Astrocyte (in vitro differentiated cells and primary cell): ENCODE measurements at places on chromosomes 1 and 21. TPM values are rescaled to one million over a fixed set of nuclear protein-coding genes. Genes with fewer than 3 reads are reported as not detected.

DNA sequence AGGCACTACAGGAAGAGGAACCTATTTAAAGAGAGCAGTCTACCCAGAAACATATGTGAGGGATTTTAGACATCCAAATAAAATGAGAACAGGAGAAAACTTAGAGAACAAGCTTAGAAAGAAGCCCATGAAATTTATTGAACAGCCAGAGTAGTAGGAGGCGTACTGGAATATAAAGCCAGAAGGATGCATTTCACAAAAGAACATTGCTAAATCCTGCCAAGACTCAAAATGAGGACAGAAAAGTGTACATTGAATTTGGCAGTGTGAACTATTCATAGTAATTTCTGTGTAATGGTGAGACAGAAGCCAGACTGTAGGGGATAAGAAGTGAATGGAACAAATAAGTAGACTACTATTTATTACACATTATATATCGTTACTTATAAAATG, 22.5 kb downstream of the CEPT1 start:
- H3K27me3 ChIP-seq = no peaks in the 10 kb centered on the region
- no peaks in the 10 kb centered on the region for H3K36me3 ChIP-seq
- H3K4me3 ChIP-seq = no peak overlapping the region
- H3K27ac ChIP-seq = no peak overlapping the region
- no peak for DNase-seq

The FLG2 gene
- not detected in 2 replicates for total RNA-seq

DNA sequence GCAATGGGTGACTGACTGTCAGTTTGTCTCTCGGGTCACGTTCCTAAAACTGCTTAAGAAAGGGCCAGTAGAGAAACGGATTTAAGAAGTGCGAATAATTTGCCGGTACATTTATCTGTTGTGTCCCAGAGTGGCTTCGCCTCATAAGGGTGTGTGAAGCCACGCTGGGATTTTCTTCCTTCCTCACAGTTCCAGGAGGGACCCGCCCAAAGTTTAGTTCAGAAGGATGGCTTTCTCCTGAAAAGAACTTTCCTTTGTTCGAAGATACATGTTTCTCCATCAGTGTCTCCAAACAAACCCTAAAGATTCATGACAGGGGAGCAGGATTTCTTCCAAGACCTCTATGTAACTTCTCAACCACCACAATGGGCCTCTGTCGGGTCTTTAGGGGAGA, 49.8 kb downstream of the ADAMTS1 start:
- H3K27me3 ChIP-seq = no peaks in the 10 kb centered on the region
- H3K36me3 ChIP-seq = no peaks in the 10 kb centered on the region
- H3K27ac ChIP-seq = no peak overlapping the region

- H3K27me3 ChIP-seq = no peaks in the 10 kb centered on the region
- no peak for DNase-seq
- no peak overlapping the region for H3K27ac ChIP-seq
- H3K36me3 ChIP-seq = no peaks in the 10 kb centered on the region
Measured at GRCh38 chr1:81547912-81548303, 252.8 kb upstream of the ADGRL2 start.

The ITGB2 gene
- 0.61 TPM in 1 of 2 replicates, not detected in the other for total RNA-seq

- no peaks in the 10 kb centered on the region for H3K4me1 ChIP-seq
- no peak for DNase-seq
- no peaks in the 10 kb centered on the region for H3K36me3 ChIP-seq
- no peak overlapping the region for H3K27ac ChIP-seq
Measured at GRCh38 chr1:46903481-46903880, 37.8 kb downstream of the CYP4A11 start.

DNA sequence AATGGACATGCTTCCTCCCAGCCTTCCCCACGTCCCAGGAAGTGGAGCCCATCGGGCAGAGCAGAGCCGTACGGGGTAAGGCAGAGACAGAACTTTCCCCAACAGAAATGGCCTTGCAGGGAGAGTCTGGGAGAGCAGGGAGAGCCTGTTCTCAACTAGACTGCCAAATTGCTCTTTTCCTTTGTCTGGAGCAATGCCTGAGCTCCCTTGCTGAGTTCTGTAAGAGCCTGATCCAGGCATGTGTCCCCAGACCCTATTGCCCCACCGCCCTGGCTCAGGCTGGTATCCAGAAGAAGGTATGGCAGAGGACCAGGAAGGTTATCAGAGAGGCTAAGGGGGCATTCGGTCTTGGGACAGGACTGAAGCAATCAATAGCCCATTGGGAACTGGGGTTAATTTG, 79.9 kb downstream of the TMEM53 start:
- H3K4me1 ChIP-seq = no peaks in the 10 kb centered on the region
- no peak overlapping the region for H3K4me3 ChIP-seq
- no peak for DNase-seq
- H3K27me3 ChIP-seq = peaks cover 9% of the 10 kb centered on the region
- no peak overlapping the region for H3K27ac ChIP-seq

GRCh38 chr1:59110271-59110670, 186.6 kb upstream of the FGGY start:
- no peaks in the 10 kb centered on the region for H3K36me3 ChIP-seq
- no peak overlapping the region for H3K27ac ChIP-seq
- H3K4me3 ChIP-seq = no peak overlapping the region
- DNase-seq = no peak
- no peaks in the 10 kb centered on the region for H3K27me3 ChIP-seq

DNA sequence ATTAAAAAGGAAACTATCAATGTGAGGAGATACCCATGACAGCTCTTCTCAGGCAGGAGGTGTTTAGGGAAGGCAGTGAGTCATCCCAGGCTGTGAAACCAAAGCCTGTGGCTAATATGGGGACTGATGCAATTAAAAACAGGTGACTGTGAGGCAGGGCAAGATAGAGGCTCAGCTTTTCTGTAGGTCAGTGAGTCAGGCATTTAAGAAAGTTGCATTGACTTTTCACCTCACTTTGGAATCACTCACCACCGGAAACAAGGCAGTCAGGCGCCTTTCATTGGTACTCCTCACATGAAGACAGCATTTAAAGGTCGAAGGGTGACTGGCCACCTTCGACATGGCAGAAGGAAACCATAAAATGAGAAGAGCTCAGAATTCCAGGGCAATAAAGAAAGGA, 54.5 kb downstream of the PAPPA2 start:
- H3K4me1 ChIP-seq = no peaks in the 10 kb centered on the region
- H3K4me3 ChIP-seq = no peak overlapping the region
- no peak overlapping the region for H3K27ac ChIP-seq
- no peaks in the 10 kb centered on the region for H3K27me3 ChIP-seq
- no peaks in the 10 kb centered on the region for H3K36me3 ChIP-seq

- no peaks in the 10 kb centered on the region for H3K27me3 ChIP-seq
- DNase-seq = peak; percentile 27
- H3K4me1 ChIP-seq = peaks cover 23% of the 10 kb centered on the region
- peak overlapping the region; percentile 90 for H3K4me3 ChIP-seq
Measured at GRCh38 chr1:1889847-1890505, 911 bp downstream of the GNB1 start.

DNA sequence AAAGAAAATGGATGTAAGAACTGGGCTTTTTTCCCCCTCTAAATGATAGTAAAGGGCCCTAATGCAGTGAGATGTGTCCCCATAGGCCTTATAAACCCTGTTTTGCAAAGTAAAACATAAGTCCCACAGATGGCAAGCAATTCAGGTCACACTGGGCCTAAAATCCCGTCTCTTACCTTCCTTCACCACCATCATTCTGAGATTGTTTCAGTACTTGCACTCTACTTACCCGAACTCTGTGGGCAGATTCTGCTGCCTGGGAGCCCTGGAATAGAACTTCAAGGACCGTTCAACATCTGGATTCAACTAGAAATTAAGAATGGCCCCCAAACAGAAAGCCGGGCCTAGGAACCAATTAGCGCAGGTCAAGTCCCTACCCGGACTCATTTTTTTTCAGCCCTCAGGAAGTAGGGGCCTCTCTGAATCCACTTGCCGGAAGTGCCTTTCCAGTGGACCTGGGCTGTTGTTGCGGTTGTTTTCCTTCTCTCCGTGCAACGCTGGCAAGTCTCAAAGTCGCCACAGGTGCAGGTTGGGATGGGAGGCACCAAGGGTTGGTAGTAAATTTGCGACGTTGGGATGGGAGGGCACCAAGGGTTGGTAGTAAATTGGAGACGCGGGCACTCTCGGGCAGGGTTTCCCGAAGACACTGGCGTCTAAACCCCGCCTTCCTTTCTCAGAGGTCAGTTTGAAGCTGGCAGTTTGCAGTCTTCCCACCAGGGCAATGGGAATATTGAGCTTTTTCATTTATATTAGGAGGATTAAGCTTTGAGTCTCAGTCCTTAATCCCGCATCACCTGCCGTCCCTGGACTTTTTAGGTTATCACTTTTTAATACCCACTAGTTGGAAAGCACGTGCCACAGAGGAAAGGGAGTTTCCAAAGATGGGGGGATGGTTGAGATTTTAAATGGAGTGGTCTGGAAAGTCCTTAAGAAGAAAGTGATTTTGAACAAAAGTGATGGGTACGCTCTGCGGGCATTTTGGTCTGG, at the start of gene TMEM69:
TSS of gene TMEM69 (plus strand) at position 428 of the 987 bp plus-strand sequence. CDS start 2,888 bp downstream, outside the sequence.
- H3K27ac ChIP-seq = peak within 1 kb of the TSS; percentile 94
- DNase-seq = peak; percentile 87
- H3K4me1 ChIP-seq = peaks cover 8% of the 10 kb centered on the region
- no peaks in the 10 kb centered on the region for H3K27me3 ChIP-seq
- peak within 1 kb of the TSS; percentile 93 for H3K4me3 ChIP-seq

- DNase-seq = no peak
- no peaks in the 10 kb centered on the region for H3K36me3 ChIP-seq
- H3K4me1 ChIP-seq = peaks cover 19% of the 10 kb centered on the region
Measured at GRCh38 chr1:235628316-235629005, 21.1 kb downstream of the GNG4 start.

DNA sequence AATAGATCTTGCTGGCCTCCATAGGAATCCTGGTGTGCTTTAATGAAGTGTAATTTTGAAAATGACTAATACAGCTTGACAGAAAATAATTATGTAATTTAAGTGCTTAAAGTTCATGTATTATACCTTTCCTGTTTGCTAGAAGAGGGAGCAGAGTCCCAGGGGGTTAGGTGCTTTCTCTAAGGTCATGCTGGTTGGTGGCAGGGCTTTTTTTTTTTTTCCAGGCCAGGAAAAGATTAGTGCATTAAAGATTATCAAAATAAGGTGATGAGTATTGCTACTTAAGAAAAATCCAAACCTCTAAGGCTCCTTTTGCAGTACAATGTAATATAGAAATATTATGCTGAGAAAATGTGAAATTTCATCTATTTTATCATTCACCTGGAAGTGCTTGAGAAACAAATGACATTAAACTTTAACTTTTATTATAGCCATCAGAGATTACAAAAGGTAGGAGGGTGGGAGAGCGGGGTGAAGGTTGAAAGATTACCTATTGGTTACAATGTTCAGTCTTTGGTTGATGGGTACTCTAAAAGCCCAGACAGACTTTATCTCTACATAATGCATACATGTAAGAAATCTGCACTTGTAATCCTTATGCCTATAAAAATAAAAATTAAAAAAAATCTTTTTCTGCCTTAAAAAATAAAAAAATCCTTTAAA, 110.8 kb downstream of the RABGAP1L start:
- no peak for DNase-seq
- H3K4me1 ChIP-seq = no peaks in the 10 kb centered on the region

The FCRL6 gene
- total RNA-seq = not detected in 2 replicates

- peaks cover 6% of the 10 kb centered on the region for H3K27me3 ChIP-seq
- H3K36me3 ChIP-seq = no peaks in the 10 kb centered on the region
- no peak for DNase-seq
Measured at GRCh38 chr1:47521034-47521881, 83.4 kb downstream of the FOXD2 start.

The DMRTB1 gene
- total RNA-seq = not detected in 2 replicates

The S100A7 gene
- total RNA-seq = not detected in 2 replicates

GRCh38 chr1:172266528-172267174, 153.8 kb upstream of the C1orf105 start:
- DNase-seq = peak; percentile 37
- H3K36me3 ChIP-seq = no peaks in the 10 kb centered on the region
- no peak overlapping the region for H3K27ac ChIP-seq
- H3K4me3 ChIP-seq = no peak overlapping the region

The SPATA6 gene
- total RNA-seq = 7.4 and 8.2 TPM in 2 replicates

The PRELP gene
- 0.07 TPM in 1 of 2 replicates, not detected in the other for total RNA-seq

DNA sequence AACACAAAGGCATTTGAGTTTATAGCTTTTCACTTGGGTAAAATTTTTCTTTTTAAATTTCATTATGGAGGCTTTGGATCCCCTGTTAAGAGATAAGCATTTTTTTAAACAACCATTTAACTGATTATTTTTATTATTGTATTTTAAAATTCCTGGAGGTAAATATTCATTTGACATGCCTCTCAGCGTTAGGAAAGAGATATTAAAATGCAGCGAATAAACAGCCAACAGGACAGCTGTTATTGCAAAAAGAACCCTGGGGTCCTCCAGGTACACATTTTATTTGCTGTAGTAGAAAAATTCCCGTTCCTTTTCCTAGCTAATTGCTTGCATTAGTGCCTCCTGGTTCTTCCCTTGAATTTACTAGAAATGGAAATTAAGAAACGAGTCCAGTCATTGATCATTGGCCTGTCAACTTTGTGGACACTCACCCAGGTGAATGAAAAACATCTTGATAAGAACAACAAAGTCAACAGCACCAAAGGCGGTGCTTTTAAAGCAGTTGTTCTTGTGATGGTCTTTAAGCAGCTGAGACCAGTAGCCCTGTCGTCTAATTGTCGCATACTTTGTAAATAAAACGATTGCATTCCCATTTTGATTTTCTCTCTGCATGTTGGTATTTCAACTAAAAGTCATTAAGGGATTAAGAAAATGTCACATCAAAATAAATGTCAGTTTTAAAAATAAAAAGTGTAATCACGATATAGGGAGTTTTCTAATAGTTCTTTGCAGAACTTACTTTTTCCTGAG, 282.4 kb downstream of the GRIK1 start:
- H3K27me3 ChIP-seq = no peaks in the 10 kb centered on the region
- no peak overlapping the region for H3K4me3 ChIP-seq
- H3K36me3 ChIP-seq = no peaks in the 10 kb centered on the region

The PPFIA4 gene
- total RNA-seq = 9.1 and 11.0 TPM in 2 replicates

DNA sequence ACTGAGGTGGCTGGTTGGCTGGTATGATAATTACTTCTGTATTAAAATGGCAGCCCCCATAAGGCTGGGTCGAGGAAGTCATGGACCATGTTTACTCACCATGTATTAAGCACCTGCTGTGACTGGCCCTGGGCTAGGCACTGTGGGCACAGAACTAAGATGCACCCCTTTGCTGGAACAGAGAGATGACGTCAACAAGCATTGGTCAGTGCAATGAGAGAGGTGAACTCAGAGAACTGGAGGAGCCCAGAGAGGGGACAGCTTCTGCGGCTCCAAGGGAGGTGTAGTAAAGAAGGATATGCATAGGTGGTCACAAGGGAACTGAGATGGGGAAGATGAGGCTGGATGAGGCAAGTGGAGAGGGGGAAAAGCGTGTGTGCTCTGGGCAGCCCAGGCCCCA, 88.7 kb downstream of the KAZN start:
- no peak overlapping the region for H3K27ac ChIP-seq
- no peaks in the 10 kb centered on the region for H3K36me3 ChIP-seq
- no peak overlapping the region for H3K4me3 ChIP-seq
- DNase-seq = no peak
- peaks cover 3% of the 10 kb centered on the region for H3K27me3 ChIP-seq
